ENCODE measurements at places on chromosomes 5 and 9. TPM values are rescaled to one million over a fixed set of nuclear protein-coding genes. Genes with fewer than 3 reads are reported as not detected.

DNA sequence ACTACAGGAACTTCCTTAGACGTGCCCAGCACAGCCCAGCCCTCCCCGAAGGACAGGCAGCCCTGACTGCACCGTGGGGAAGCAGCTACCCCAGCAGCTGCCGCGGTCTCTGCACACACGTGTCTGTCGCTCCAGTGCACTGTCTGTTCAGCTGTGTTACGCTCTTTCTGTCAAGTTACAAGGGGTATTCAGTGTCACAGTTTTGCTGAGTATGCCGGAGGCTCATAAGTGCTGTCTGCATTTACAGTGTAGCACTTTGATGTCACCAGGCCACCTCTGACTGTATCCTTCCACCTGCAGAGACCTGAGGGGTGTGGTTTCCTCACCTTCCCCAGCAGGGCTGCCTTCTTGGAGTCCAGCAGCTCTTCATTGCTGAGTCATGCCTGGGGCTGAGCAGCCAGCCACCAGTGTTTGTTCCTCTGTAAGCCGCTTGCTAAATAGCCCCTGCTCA, 126.8 kb downstream of the EHMT1 start:
- DNase-seq: no peak

DNA sequence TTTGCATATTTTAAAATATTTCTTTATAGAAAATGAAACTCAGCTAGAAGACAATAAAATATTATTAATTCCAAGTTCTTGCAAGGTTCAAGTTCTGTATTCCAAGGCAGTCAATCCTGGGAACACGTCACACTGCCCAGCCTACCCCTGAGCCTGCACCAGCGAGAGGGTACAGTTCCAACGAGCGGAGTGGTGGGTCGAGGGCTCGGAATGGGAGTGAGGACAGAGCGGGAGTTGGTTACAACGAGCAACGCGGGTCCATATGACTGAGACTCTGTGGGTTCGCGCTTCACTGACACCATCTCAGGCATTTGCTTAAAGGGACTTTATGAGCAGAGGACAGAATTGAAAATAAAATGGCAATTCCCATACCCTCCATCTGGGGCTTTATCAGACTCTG, 40.0 kb upstream of the SPTLC1 start:
- no peak for DNase-seq

GRCh38 chr5:109942646-109943045, 252.9 kb downstream of the MAN2A1 start:
- DNase-seq: no peak

- no peak for DNase-seq
Observed at GRCh38 chr5:100479079-100479688, 56.0 kb upstream of the FAM174A start.

GRCh38 chr9:113012492-113012891, 500 bp upstream of the ZNF883 start:
- peak; percentile 9 for DNase-seq

The VCAN gene
- total RNA-seq: 30.7 TPM

Measured in Daoy (cell line).